ENCODE measurements at places on chromosomes 11 and 22.

GRCh38 chr22:27934069-27934468 lies 15.0 kb upstream of the PITPNB start:
- no peak for DNase-seq

DNA sequence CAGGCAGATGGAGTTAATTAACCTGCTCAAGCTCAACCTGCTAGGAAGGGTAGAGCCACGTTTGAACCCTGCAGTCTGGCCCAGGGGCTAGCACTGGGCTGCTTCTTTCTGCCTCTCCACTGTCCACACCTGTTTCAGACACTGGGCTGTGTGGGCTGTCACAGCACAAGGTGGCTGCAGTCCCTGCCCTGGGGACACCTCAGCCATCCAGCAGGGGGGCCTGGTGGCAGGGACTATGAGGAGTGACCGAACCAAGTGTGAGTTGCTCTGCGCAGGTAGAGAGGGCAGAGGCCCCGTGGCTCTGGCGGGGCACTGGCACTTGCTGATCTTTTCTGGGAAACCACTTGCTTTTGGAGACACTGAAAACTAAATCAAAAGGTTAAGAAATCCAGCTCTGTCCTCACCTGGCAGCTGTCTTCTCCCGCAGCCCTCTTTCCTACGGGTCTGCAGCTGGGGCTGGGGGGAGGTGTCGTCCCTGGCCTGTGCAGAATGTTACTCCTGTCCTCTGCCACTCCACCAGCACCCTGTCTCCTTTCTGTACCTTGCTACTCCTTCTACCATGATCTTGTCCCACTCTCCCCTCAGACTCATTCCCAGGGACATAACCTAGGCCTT lies 5.8 kb downstream of the BAD start:
- DNase-seq: no peak

DNA sequence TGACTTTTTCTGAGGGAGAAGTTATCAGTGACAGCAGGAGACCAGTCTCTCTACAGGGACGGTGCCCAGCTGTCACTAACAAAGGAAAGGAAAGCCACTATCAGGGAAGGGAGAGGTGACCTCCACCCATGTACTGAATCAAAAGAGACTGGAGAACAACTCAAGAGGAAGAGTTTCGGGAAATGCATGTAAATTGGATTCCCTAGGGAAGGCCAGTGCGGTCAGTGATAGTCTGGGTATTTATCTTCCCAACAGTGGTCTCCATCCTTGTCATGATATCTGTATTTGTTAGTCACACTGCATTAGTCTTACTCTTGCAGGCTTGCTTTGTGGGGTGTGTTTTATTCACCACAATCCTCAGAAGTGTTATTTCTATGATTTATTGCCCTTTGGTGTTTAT lies 193.4 kb upstream of the KIRREL3 start:
- no peak for DNase-seq

DNA sequence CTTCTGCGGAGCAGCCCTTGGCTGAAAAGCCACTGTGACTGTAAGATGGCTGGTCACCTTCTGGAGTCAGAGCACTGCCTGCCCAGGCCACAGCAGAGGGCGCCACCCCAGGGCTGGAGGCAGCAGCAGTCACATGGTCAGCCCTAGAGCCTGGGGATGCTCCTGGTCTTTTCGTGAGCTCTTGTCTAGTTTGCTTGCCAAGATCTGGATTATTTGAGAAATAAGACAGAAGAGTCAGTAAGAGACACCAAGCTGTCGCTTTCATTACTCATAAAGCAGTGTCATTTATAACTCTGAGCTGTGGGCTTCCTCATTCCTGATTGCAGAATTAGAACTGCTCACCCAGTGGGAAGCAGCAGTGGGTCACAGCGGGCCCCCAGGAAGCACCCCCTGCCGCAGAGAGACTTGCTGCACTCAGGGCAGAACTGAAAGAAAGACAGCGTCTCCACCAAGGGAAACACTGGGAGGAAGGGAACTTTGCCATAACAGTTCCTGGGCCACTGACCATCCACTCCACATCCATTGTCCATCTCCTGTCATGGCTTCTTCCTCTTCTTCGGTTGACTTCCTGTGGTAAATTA lies 56.7 kb downstream of the PPP6R2 start:
- no peak for DNase-seq

GRCh38 chr11:61009392-61010275 lies 38.2 kb downstream of the CD6 start:
- DNase-seq: no peak

- DNase-seq: no peak
These were observed 24.3 kb downstream of the LMO2 start for GRCh38 chr11:33867561-33867960.

DNA sequence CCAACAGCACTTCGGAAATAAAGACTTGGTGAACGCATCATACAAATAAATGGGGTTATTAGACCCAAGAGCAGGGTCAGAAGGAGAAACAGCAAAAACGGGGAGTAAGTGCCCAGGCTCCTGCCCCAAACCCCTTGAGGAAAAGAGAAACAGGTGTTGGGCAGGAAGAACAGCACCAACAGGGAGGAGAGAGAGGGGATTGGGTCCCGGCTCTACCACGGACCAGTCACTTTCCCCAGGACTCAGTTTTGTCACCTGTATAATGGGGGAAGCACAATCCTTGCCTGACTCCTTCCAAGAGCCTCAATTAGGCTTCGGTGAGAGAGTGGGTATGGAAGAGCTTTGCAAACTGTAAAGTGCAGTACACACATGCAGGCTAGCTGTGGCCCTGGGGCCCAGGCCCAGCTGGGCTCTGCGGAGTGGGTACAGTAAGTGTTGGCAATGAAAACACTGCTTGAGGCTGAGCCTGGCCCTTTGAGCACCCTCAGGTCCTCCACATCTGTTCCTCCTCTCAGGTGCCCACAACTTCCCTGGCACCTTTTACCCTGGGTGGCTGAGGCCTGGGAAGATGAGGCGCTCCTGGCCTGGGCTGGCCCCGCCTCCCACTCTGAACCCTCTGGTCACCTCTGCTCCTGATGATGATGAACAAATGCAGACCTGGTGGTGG lies 8.9 kb downstream of the SLC29A2 start:
- no peak for DNase-seq

- DNase-seq: no peak
These were observed at the start of gene TSSK2 for GRCh38 chr22:19130959-19131684. Gene TSSK2 (plus strand): TSS chr22:19131308. CDS start chr22:19131400, 92 bp downstream.

- peak; percentile 72 for DNase-seq
These were observed 1.9 kb downstream of the MS4A10 start for GRCh38 chr11:60786811-60787567.

DNA sequence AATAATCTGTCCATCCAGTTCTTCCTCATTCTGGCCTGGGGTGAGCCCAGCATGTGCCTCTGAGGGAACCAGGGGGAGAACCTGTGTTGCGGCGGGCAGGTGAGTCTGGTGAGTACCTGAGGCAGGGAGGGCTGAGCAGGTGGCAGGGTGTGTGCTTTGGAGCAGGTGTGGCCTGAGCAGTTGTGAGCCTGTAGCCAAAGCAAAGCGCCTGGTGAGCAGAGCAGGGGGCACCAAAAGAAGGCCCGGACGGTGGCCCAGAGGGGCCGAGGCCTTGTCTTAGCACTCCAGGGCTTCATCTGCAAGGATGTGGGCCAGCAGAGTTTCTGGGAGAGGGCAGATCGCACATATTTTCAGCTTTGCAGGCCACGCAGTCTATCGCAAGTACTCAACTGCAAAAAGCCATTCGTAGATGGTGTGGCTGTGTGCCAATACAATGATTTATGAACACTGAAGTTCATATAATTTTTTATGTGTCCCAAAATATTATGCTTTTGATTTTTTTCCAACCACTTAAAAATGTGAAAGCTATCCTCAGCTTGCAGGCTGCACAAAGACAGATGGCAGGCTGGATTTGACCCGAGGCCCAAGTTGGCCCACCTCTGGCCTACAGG lies 8.7 kb downstream of the GLB1L2 start:
- DNase-seq: no peak

- DNase-seq: no peak
These were observed 91.4 kb downstream of the EFCAB6 start for GRCh38 chr22:43720716-43721115.

GRCh38 chr11:87307101-87307500 lies 269.4 kb downstream of the TMEM135 start:
- DNase-seq: no peak

- no peak for DNase-seq
These were observed 358.2 kb downstream of the DDX10 start for GRCh38 chr11:109023036-109023435.

DNA sequence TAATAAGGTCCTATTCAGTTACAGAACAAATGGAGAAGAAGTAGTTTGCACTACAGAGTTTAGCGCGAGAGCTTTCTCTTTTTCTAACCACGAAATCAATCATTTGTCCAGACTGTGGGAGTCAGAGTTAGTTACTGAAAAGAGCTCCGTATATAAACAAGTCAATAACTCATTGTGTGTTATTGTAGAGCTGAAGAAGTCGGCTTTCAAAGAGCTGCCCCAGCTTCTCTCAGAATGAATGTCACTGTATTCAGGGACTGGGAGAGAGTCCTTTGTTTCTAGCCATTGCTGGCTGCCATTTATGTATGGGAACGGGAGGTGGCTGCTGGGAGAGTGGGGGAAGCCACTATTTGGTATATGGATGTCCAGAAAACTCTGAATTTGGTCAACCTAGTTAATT lies 227.8 kb downstream of the DCDC1 start:
- no peak for DNase-seq

- no peak for DNase-seq
These were observed 48.4 kb upstream of the WEE1 start for GRCh38 chr11:9525116-9525515.

DNA sequence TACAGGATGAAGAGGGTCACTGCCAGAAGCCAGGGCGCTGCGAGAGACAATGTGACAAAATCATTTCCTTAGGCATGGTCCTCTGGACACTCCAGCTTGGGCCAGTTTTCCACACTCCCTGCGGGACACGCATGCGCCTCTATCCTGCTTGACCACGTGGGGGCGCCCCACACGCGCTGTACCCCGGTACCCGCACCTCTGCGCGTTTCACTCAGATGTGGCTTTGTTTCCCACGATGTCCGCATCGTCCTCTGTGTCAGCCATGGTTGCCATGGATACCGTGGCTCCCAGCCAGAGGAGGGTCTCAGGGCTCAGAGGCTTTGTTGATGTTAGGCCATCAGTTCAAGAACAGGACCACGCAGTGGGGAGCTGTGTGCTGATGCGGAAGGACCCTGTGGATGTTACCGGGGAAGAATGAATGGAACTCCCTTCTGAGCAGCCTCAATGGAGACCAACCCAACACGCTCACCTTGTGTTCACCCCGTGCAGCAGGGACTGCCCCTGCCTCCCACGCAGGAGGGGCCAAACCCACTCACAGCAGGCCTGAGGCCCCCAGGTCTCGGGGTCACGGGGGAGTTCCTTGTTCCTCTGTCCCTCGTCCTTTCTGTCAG lies 101.1 kb upstream of the SLC22A12 start:
- peak; percentile 58 for DNase-seq

DNA sequence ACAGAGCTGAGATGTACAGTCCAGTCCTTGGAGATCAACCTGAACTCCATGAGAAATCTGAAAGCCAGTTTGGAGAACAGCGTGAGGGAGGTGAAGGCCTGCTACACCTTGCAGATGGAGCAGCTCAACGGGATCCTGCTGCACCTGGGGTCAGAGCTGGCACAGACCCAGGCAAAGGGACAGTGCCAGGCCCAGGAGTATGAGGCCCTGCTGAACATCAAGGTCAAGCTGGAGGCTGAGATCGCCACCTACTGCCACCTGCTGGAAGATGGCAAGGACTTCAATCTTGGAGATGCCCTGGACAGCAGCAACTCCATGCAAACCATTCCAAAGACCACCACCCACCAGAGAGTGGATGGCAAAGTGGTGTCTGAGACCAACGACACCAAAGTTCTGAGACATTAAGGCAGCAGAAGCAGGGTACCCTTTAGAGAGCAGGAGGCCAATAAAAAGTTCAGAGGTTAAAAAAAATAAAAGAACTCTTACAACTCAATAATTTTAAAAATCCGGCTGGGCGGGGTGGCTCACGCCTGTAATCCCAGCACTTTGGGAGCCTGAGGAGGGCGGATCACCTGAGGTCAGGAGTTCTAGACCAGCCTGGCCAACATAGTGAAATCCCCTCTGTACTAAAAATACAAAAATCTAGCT lies 69.9 kb upstream of the RTL6 start:
- DNase-seq: peak; percentile 36

- DNase-seq: no peak
These were observed 953.4 kb downstream of the DLG2 start for GRCh38 chr11:84673753-84674152.

GRCh38 chr22:44982445-44982844 lies 27.4 kb downstream of the PHF21B start:
- DNase-seq: no peak

DNA sequence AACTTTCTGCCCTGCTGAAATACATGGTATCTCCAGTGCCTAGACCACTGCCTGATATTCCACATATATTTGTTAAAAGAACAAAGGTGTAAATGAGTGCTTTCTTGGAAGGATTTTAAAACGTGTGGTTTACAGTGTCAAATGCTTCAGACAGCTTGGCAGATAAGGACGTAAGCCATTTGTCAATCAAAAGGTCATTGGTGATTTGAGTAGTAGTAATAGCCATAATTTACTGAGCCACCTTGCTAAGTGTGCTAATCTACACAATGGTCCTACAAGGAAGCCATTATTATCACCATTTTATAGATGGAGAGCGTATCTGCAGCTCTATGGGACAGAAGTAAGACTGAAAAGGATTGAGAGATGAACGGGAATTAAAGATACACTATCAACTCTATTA lies 186.8 kb upstream of the MPPED2 start:
- DNase-seq: no peak

DNA sequence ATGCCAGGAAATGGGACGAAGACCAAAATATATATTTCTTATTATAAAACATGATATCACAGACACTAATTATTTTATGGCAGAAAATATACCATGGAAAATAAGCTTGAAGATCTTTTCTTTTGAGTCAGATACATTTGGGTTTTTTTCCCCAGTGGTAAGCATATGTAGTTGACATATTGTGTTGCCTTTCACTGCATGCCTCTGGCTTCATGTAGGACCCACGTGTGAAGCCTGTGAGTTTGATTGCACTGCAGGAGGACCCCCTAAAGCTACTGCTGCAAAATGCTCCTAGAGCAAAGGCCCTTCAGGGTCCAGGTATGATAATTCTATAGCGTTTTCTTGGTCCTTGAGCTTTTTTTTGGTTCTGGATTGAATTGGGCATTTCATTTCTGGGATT lies 190.7 kb upstream of the KIRREL3 start:
- no peak for DNase-seq
